NCI-H2081 treated with DMSO at 0.1 percent for 48 hours (cell line): ENCODE measurements at places on chromosomes 1 and 21.

DNA sequence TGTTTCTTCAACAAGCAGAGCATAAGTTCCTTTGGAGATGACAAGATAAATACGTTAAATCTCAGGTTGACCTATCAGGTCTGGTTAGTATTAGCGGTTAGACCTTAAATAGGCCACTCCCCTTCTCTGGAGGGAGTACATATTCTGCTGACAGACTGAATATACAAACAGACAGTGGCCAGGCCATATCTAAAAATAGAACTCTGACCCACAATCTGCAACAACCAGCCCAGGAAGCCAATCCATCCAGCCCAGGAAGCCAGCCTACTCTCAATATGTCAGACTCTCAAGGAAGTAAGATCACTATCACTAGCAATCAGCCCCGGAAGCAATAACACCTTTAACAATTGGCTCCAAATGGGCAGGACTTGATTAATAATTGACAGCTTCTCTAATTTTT is 6.7 kb downstream of the IL20 start:
- DNase-seq: no peak

- no peak for DNase-seq
Measured at GRCh38 chr1:100400404-100400803, 48.1 kb downstream of the CDC14A start.

- DNase-seq: no peak
Measured at GRCh38 chr1:243269461-243269801, 13.6 kb downstream of the SDCCAG8 start.

DNA sequence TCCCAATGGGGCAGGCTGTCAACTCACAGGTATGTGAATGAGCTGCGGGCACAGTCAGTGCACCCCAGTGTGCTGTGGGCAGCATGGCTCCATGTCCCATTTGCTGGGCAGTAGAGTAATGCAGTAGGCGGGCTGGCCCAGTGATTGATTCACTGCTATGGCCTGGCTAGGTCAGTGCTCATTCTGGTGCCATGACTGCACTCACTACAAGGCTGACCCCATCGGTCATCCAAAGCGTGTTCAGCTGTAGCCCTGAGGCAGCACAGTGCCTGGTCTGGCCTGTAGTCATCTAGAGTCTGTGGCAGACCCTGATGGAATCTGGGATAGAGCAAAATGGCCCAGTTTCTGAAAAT is 7.4 kb downstream of the HYI start:
- no peak for DNase-seq

DNA sequence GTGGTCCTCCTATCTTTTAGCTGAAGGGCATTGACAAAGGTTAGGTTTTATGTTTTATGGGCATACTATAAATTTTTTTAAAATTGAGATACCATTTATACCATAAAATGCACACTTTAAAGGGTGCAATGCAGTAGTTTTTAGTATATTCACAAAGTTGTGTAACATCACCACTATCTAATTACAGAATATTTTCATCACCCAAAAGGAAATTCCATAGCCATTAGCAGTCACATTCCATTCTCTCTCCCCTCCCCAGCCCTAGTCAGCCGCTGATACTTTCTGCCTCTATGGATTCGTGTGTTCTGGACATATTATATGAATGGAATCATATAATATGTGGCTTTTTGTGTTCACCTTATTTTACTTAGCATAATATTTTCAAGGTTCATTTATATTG is 135.8 kb upstream of the B3GALT2 start:
- DNase-seq: no peak

DNA sequence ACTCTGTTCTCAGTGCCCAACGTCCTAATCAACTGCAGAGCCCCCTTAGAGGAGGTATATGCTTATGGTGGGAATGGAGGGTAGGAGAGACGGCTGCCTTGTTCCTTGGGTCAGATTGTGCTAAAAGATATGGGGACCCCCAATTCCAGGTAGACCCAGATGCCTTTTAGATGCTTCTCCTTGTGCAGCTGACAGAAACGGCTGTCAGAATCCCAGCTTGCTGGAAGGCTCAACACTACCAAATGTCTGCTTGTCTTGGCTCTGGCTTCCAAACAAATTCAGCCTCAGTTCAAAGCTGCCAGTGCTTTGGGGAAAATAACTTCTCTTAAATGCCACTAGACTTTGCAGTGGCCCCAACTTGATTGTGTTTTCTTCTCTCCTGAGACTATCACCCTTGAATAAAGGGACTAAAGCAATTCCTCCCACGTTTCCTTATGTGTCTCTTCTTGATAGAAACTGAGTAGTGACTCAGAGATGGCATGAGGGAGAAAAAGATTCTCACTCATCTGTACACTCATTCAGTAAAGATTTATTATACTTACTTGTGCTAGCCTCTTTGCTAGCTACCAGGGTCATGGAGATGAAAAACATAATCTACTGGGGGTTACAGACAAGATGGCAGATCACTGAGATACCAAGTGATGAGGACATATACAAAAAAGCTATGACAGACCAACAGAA is 3.4 kb upstream of the RNF19B start:
- DNase-seq: no peak

DNA sequence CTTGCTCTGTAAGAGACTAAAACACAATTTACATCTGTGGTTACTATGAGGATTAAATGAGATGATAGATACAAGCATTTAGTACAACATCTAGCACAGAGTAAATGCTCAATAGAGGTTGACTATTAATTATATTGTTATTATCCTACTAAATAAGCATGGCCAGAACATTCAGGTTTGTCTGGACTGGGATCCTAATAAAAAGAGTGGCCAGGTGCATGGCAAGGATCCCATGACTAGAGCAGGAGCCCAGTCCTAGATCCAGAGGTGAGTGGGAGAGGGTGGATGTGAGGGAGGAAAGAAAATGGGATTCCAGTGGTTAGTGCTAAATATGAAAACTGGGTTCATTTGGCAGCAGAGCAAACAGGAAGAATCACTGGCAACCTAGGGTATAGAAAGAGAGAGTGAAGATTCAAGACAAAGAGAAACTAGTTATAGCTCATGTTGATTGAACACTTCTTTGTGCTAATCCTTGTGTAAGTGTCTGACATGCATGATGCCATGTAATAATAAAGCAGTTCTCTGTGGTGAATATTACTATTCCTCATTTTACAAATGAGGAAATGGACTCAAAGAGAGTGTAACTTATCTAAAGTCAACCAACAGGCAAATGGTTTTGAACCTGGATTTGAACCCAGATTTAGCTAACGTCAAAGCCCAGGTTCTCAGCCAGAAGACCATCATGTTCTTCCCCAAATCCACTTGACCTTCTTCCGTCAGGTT is 71.1 kb upstream of the FGGY start:
- no peak for DNase-seq
